Effector memory CD8-positive, alpha-beta T cell (primary cell): ENCODE measurements at places on chromosomes 3 and 15.

DNA sequence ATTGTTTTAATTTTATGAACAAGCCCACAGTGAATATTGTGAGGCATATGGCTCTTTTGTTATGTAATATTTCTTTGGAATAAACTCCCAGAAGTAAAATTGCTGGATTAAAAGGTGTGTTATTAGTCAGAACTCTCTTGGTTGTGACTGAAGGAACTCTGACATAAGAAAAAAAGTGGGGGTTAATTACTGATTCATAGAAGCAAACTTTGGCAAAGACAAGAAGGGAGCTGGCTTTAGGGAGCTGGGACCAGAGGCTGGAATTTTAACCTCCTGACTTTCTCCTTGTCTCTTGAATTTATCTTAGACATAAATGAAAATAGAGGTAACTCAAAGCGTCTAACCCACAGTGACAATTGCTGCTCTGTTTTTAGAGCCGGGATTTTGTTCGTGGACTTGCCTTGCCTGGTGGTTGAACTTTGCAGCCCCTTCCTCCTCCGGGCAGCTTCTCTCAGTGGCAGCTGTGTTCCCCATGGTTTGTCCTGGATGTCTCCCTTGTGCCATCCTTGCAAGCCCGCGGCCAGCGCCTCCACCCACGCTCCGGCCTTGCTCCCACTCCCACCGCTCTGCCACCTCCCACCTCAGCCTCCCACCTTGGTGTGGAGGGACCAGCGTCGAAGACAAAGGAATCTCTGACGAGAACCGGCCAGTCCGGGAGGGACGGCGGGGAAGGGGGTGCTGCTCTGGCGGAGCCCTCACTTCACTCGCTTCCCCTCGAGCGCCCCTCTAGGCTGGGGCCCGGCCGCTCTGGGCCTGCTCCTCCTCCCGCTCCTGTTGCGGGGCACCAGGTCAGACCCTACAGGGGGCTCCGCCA, 28.0 kb downstream of the ARHGAP31 start:
- peak; percentile 16 for DNase-seq

- no peak for DNase-seq
Observed at GRCh38 chr15:63895194-63895593, 61.4 kb upstream of the HERC1 start.

DNA sequence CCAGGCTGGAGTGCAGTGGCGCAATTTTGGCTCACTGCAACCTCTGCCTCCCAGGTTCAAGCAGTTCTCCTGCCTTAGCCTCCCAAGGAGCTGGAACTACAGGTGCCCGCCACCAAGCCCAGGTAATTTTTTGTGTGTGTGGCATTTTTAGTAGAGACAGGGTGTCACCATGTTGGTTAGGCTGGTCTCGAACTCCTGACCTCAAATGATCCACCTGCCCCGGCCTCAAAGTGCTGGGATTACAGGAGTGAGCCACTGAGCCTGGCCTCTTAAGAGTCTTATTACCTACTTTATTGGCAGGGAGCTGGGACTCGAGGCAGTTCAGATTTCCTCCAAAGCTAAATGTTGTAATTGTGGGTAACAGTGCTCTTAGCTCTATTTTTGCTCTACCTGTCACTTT, 16.4 kb downstream of the PXYLP1 start:
- DNase-seq = no peak

- no peak for DNase-seq
Observed at GRCh38 chr3:12027184-12027846, 23.1 kb downstream of the SYN2 start.

DNA sequence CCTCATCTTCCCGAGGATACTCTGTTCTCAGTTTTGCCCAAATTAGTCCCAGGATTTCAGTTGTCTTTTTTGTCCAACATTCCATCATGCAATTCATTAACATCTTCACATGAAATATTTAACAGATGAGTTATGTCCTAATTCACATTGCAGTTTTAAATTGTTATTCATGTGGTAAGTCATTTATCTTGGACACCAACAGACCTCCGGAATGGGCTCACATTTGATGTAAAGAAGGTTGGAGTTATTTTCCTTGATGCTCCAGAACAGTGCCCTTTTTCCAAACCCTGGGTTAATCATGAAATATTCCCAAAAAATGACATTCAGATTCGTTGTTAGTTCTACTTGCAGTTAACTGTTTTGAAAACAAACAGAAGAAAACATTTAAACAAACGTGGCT, 32.8 kb upstream of the LRTM1 start:
- no peak for DNase-seq

DNA sequence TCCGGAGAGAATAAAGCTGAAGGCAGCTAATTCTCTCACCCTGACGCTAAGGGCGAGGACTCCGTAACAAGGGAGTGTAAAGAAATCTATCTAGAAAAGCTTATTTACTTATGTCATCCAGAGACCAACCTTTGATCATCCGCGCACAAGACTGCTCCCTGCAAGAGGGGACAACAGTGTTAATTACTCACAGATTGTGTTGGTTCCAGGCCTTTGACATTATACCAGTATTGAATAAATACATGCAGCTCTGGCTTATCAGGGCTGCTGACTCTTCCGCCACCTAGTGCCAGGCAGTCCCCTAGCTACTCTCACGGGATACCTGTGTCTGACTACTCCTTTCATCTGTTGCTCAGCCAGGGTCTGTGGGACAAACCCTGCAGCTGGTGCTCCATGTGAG, 211.7 kb downstream of the DTWD1 start:
- DNase-seq = no peak

- DNase-seq = no peak
Observed at GRCh38 chr3:173586166-173586565, 188.6 kb downstream of the NLGN1 start.

GRCh38 chr3:15929944-15930571, 132.3 kb upstream of the ANKRD28 start:
- no peak for DNase-seq

- no peak for DNase-seq
Observed at GRCh38 chr3:171632766-171633165, 172.6 kb upstream of the TNIK start.

- DNase-seq = no peak
Observed at GRCh38 chr15:90691982-90692773, 25.0 kb upstream of the BLM start.

GRCh38 chr15:79903144-79903543, 6.3 kb upstream of the MTHFS start:
- no peak for DNase-seq

DNA sequence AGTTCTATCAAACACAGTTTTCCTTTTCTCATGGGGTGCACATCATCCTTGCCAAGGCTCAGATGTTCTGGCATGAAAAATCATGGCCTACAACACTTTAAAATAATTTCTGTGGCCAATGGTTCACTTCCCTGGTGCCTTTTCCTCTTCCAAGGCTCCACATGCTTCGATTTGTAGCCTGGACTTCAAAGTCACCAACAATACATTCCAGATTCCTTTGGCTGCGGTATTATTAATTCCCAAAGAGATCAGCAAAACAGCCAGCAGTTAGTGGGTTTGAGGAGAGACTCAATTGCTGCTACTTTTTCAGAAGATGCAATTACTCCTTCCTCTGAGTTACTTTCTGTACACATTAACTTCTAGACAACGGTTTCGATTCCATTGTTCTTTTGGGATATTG, 80.3 kb upstream of the CCDC80 start:
- no peak for DNase-seq

DNA sequence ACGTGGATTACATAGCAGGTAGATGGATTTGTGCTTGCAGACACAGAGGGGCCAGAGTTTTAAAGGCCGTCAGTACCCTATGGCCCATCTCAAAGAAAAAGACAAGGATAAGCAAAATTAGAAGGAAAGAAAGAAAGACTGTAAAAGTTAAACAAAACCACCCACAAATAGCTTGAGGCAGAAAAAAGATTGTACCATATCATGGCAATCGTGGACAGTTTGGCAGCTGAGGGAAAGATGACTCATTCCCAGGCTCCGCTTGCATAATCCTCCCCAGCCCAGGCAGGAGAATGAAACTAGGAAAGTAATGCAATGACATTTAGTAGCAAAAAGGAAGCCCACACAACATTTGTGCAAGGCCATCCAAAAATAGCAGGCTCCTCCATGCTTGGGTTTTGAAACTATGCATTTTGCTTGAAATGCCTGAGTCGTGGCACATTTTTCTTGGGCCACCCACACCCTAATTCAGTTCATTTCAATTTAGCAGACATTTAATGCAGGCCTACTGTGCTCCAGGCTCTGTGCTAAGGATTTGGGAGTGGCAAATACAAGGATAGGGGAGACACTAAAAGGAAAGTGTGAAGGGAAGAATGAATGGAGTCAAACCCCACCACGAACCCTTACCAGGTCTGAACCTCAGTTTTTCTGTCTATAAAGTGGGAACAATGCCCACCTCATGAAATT, 40.9 kb upstream of the SMAD3 start:
- DNase-seq = no peak

DNA sequence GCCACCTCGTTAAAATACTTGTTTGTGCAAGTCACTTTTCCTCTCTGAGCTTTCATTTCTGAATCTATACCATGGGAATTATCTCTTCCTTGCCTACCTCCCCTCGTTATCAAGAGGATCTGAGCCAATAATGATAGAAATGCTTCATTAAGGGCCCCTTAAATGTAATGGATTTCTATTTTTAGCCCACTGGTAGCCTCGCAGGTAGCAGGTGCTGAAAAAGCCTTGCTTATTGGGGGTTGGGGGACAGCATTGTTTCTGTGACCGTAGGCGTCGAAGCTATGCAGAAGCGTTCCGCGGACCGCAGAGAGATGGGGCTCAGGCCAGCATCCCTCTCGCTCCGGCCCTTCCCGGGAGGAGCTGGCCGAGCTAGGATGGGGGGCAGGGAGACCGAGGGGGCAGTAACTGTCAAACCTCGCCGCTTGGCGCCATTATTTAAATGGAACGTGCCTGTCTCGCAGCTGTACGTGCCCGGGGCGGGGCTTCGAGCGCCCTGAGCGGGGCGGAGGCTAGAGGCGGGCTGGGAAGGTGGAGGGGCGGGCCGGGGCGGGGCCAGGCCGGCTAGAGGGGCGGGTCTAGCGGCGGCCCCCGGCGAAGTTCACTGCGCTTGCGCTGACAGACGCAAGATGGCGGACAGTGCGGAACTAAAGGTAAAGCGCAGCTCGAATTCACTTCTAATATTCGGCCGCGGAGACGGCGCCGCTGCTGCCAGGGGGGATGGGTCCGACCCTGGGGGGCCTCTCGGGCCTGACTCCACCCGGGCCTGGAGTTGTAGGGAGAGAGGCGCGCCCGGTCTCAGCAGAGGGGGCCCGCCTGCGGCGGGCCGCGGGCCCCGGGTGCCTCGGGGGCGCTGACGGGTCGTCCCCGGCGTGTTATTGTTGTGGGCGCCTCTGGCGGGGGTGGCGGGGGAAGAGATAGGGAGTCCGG, at the start of gene PIAS1:
PIAS1 (plus strand) TSS at position 615 of the 927 bp plus-strand sequence; CDS start at position 627, 12 bp downstream.
- peak; percentile 92 for DNase-seq

DNA sequence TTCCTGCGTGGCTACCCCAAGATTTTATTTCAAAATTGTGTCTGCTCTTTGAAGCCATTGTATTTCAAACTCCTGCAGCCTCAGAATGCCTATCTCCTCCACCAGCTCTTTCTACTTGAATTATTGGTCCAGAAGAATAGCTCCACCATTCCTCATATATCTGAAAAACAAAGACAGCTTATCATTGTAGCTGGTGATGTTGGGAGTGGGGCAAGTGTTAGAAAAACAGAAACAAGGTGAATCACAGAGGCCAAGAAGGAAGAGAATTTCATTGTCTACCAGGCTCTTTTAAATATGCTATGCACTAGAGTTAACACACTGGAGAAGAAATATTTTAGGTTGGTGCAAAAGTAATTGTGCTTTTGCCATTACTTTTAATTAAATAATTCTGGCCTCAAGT, 307.9 kb upstream of the ROPN1 start:
- DNase-seq = no peak

- no peak for DNase-seq
Observed at GRCh38 chr3:114745322-114746240, 401.5 kb downstream of the ZBTB20 start.

DNA sequence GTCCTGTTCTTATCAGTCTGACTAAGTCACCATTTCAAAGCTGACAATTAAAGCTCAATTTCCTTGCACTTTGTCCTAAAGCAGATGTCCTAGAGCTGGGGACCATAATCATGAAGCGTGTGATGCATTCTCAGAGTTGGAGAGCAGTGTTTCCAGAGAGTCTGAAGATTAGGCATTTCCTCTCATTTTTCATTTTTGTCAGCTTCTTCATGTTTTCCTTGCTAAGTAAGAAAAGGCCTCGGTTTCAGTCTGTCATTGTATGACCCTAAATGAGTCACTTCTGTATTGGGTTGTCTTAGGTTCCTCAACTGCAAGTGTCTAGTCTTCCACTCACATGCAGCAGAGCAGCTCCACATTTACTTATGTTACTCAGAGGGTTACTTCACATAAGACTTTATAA, 257.2 kb upstream of the TPRG1 start:
- no peak for DNase-seq

DNA sequence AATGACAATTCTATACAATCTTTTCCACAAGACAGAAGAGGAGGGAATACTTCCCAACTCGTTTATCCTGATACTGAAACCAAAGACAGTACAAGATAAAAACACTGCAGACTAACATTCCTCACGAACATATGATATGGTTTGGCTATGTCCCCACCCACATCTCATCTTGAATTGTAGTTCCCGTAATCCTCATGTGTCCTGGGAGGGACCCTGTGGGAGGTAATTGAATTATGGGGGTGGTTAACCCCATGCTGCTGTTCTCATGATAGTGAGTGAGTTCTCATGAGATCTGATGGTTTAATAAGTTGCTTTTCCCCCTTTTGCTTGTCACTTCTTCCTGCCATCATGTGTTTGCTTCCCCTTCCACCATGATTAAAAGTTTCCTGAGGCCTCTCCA, 83.9 kb upstream of the PROK2 start:
- no peak for DNase-seq

DNA sequence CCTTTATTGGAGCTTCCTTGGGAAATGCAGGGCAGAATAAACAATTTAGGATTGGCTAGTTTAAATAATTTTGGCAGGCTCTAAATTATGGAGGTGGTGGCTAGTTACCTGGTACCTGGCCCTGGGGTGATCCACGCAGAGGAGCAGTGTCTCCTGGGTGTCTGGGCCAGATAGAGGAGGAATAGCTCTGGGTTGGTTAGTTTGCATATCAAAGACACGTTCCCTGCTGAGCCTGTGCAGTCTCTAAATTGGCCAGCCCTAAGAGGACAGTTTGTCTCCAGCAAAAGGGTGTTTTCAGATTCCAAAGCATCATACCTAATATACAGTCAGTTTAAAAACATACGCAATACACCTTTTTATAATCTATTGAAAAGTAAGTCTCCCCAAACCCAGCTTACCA, 333.3 kb upstream of the TPM1 start:
- DNase-seq = no peak
